Stimulated activated CD4-positive, alpha-beta T cell treated with anti-CD3 and anti-CD28 coated beads, Interleukin-12 subunit alpha, Interleukin-12 subunit beta, amount 100 ng/mL, for 48 hours (primary cell): ENCODE measurements at places on chromosomes 16 and 17.

DNA sequence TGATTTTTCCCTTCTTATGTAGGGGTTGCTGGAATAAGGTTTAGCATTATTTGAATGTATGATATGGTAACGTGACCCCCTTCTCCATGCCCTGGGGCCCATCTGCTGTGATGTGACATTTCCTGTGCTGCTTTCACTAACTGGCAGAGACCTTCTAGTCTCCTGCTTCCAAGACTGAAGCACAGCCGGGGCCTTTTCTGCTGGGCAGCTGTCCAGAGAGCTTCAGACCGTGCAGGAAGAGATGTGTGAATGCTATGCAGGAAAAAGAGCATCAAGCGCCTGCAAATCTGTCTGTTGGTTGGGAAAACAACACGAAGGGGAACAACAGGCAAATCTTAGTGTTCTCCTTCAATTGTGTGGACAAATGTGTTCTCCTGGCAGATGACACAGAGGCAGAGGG is 128.5 kb downstream of the SPACA3 start:
- no peak for DNase-seq

DNA sequence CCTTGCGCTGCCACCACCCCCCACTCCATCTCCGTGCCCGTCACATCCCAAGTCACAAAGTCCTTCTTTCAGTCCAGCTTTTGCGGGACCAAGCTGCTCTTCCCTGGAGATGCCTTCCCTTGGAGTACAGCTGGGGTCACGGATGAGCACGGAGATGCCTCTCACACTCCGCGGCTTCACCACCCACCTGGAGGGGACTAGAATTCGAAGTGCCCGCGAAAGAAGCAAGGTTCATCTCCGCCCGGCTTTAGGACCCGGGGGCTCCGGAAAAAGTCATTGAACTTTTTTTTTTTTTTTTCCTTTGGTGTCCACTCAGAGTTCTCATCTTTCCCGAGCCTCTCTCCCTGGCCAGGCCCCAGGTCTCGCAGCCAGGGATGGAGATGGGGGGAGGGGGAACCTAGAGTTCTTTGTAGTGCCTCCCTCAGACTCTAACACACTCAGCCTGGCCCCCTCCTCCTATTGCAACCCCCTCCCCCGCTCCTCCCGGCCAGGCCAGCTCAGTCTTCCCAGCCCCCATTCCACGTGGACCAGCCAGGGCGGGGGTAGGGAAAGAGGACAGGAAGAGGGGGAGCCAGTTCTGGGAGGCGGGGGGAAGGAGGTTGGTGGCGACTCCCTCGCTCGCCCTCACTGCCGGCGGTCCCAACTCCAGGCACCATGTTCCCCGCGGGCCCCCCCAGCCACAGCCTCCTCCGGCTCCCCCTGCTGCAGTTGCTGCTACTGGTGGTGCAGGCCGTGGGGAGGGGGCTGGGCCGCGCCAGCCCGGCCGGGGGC is at the start of gene FKBP10:
TSS of gene FKBP10 (plus strand) at position 624 of the 771 bp plus-strand sequence. CDS start at position 655, 31 bp downstream.
- no peak for DNase-seq

DNA sequence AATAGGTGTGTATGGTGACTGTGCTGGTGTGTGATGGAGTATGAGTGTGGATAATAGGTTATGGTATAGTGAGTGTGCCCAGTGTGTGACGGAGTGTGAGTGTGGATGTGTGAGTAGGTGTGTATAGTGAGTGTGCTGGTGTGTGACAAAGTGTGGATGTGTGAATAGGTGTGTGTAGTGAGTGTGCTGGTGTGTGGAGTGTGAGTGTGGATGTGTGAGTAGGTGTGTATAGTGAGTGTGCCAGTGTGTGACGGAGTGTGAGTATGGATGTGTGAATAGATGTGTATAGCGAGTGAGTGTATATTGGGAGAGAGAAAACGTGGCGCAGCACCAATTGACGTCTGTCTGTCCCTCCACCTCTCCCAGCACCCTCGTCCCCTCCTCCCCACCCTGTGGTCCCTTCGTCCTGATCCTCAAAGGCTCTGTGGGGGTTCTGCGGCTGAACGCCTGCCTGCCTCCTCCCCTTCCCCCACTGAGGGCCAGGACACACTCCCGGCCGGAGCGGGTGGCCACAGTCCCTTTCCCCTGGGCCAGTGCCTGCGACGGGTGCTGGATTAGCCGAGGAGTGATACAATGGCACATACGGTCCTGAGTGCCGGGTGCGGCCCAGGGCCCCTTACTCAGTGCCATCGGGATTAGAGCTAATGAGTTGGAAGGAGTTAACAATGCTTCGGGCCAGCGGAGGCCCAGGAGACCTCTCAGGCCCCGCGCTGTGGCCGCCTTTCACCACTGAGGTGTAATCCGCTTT is 160.0 kb downstream of the MRM1 start:
- no peak for DNase-seq

DNA sequence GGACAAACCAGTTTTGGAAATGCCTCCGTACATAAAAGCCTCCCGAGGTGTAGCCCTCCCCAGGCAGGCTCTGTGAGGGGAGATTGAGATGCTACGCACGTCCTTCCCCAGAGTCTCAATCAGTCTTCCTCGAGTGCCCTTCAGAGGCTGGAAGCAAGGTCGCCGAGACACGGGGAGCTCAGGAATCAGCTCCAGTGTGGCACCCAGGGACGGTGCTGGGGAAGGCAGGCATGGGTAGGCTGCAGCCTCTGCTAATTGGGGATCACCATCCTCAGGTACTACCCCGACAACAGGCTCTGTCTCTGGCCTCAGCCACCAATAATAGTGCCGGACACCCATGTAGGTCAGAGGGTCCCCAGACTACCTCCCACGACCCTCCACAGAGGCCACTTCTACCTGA is 28.1 kb upstream of the GSG1L start:
- no peak for DNase-seq

GRCh38 chr17:1110541-1110861 is 69.3 kb downstream of the ABR start:
- no peak for DNase-seq

- DNase-seq = no peak
Observed at GRCh38 chr17:6061290-6061689, 8.9 kb upstream of the WSCD1 start.

GRCh38 chr17:4480929-4481898 is 17.5 kb upstream of the SPNS2 start:
- DNase-seq = no peak

GRCh38 chr16:6576113-6576512 is 756.5 kb upstream of the RBFOX1 start:
- no peak for DNase-seq

DNA sequence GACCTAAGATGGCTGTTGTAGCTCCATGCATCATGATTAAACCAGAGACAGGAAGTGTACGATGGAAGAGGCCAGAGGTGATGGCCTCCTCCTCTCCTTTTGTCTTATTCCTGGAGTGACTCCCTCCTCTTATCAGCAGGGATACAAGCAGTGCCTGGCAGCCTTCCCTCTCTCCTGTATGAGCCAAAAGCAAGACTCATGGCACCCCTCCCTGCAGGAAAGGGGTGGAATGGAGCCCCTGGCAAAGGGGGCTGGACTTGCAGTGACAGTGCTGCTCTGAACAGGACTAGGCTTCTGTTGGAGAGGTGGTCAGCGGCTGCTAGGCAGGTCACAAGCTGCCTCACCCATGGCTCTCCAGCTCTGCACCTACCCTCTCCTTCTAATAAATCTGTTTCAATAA is 8.4 kb downstream of the TXNL4B start:
- no peak for DNase-seq
